ENCODE measurements at places on chromosomes 2 and 18.
A peak's percentile ranks its signal among the peaks of the same experiment; 100 is the strongest.

GRCh38 chr18:29586210-29586609 lies 1409.3 kb upstream of the CDH2 start:
- no peak for DNase-seq

DNA sequence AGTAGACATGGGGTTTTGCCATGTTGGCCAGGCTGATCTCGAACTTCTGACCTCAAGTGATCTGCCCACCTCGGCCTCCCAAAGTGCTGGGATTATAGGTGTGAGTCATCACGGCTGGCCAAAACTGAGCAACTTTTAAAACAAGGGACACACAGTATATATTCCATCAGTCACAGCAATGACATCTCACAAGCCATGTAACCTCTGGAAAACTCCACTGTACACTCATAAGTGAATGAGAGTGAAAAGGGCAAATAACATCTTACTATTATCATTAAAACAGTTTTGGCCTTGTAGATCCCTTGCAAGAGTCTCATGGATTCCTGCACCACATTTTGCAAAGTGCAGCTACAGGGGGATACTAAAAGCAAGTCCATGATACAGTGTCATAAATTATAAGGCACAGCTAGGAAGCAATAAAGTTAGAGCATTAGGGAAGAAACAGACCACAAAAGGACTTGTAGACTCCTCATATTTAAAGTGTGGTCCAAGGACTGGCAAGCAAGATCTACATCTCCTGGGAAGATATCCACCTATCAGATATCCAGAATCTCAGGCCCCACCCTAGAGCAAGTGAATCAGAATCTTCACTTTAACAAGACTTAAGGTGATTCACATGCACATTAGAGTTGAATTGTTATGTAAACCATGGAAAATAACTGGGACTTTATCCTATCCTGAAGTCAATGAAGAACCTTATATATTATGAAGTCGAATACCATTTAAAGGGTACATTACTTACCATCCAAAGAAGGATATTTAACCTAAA lies 5.7 kb downstream of the SMC6 start:
- DNase-seq: no peak

DNA sequence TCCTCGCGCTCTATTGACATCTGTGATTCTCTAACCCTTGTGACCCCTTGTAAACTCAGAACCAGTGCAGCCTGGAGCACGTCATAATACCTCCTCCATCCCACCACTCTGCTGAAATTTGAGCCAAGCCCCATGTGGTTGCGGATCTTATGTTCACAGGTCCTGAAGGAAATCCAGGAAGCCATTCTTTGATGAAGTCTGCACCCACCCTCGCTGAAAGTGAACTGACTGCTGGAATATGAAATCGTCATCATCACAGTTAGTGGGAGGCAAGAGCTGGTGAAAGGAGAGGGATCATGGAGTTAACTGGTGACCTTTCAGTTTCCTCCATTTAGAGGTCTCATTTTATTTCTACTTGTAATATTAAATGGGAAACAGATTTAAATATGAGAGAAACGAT lies 21.6 kb downstream of the ZEB2 start:
- peak; percentile 46 for DNase-seq

DNA sequence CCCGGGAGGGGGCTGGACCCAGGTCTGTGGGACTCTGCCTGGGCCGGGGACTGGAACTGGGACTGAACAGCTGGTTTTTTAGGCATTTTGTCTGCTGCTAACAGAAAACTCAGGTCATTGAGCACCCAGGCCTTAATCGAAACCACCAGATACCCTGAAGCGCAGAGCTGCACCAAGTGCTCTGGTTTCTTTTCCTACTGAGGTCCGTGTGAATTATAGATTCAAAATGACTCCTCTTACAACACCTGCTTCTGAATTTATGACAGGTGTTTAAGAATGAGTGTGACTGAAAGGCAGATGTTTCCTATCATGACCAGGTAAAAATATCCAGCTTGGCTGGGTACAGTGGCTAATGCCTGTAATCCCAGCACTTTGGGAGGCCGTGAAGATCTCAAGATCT lies 47.8 kb downstream of the TRAPPC12 start:
- DNase-seq: no peak

GRCh38 chr2:147632198-147632597 lies 212.6 kb upstream of the ACVR2A start:
- peak; percentile 14 for DNase-seq

GRCh38 chr2:207160115-207160514 lies 5.6 kb downstream of the KLF7 start:
- no peak for DNase-seq

DNA sequence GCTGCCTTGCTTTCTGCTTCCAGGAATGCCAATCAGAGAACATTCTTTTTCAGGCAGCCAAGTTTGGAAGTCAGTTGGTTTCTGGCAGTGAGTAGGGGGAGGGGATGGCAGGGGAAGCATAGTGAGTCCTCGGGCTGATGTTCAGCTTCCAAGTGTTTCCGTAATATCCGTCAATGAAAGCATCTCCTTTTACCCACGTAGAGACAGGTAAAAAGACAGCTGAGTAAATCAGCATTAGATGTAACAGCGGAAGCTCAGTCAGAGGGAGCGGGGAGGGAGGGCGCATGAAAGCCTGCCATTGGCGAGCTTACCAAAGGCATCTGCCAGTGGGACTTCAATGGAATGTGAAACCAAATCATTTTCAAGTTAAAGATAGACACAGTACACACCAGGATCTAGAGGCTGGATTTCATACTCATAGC lies 117.1 kb upstream of the DTNA start:
- DNase-seq: peak; percentile 40

All from common myeloid progenitor, CD34-positive (primary cell).